Hippocampal formation (tissue), 2 donors: ENCODE measurements at places on chromosomes 1 and 21.
A peak's percentile ranks its signal among the peaks of the same experiment; 100 is the strongest.

- no peak for DNase-seq
These were observed 195.9 kb downstream of the CYYR1 start for GRCh38 chr21:26377111-26377694.

DNA sequence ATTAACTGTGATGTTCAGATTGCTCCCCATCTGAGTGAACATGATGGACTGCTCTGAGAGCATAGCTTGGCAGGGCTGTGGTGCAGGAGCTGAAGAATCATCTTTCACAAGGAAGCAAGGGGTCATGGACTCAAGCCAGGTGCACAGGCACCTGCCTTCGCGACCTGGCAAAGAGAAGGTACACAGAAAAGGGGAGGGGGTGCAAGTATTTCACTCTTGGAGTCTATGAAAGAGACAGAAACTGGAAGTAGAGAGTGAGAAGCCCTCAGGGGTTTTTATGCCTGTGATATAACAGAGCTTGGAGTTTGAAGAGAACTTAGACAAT lies 232.6 kb upstream of the PLXNA2 start:
- no peak for DNase-seq

- no peak for DNase-seq
These were observed 201.0 kb downstream of the LYPLAL1 start for GRCh38 chr1:219374636-219375035.

DNA sequence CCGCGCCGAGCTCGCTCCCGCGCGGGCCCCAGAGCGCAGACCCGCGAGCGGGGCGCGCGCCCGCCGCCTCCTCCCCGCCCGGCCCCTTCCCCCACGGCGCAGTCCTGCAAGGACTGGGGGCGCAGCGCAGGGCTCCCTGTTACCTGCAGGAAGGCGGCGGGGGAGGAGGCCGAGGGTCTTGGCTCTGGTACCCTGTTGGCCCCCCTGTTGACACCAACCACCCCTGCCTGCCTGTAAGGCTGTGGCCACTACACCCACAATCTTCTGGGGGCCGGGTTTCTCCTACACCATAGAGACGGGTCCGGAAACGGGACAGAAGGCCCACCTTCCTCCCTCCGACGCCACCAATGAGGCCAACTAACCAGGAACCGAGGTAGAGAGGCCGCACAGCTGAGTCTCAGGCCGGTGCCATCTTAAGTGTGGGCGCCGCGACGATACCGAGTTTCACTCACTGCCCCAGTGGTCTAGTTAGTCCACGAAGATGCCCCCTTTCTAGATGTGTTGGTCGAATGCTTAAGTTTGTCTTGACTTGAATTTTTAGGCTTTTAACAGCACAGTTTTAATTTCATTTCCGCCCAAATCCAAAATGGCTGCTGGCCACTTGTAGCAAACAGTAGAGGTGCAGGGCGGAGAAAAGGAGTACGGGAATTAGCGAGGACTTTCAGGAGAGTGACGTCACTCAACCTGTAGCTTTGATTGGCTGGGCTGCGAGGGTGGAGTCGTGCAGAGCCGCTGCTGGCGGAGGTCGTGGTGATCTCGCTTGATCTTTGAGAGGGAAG lies at the start of gene SCYL3:
Gene SCYL3, minus strand, starts transcription at position 252 of the 779 bp plus-strand sequence. CDS start 5,056 bp downstream, outside the sequence.
- DNase-seq = peak; percentile 93

DNA sequence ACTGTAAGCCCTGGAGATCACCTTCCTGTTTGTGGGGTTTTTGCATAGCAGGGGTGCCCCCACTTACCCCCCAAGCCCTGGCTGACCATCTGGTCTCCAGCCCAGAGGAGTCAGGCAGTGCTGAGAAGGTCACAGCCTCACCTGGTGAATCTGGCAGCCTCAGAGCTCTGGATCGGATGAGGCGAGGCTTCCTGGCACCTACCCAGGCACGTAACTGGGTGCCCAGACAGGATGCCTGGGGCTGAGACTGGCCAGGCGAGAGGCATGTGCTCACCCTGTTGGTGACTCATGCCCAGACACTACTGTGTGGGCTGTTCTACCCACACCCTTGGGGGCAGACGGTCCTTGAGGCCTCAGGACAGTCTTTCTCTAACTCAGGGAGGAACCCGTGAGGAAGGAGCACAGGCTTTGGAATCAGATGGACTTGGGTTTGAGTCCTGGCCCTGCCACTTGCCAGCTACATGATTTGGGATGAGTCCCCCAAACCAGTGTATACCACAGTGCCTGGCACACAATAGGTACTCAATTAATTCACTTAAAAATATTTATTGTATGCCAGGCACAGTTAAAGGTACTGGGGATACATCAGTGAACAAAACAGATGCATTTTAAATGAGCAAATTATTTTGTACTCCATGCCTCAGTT lies 15.1 kb upstream of the PADI3 start:
- DNase-seq = peak; percentile 24

- peak; percentile 58 for DNase-seq
These were observed at the start of gene POMGNT1 for GRCh38 chr1:46197964-46198811. Gene POMGNT1, minus strand, starts transcription at chr1:46198434. Its CDS starts 613 bp downstream, at chr1:46197821.

GRCh38 chr1:91700771-91701471 lies 185.0 kb downstream of the TGFBR3 start:
- DNase-seq = no peak

GRCh38 chr21:34621434-34622350 lies 6.8 kb upstream of the RCAN1 start:
- DNase-seq = no peak

GRCh38 chr1:204967451-204967850 lies 75.6 kb upstream of the CNTN2 start:
- no peak for DNase-seq

DNA sequence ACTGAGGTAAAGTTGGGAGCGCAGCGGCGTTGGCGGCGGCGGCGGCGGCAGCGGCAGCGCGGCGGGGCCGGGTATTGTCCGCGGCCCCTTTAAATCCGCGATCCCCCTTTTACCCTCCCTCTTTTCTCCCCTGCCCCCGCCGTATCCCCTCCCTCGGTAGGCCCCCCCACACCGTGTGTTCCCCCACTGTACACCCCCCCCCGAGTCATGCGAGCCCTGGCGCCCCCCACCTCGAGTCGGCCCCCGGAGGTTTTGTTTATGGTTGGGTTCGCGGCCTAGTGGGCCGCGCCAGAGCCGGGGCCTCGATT lies 169 bp downstream of the UBAP2L start:
- peak; percentile 63 for DNase-seq

GRCh38 chr1:156772728-156773497 lies 5.6 kb downstream of the PRCC start:
- DNase-seq = no peak

DNA sequence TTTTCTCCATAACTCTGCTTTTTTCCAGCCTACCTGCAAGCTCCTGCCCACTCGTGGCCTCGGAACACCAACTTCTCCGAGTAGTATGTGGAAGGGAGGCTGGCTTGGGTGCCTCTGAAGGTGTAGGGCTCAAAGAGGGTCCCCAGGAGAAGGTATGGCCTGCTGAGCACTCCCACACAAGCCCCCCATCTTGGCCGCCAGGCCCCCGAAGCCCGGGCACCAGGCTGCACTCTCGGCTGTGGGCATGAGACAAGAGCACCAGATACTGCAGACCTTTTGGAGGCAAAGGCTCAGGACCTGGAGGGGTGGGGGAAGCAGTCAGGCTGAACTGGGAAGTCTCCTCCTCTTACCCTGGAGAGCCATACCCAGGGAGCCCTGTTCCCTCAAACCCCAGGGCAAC lies 1.7 kb downstream of the ZNF692 start:
- no peak for DNase-seq

GRCh38 chr1:161914595-161914994 lies 109.1 kb downstream of the OLFML2B start:
- no peak for DNase-seq

DNA sequence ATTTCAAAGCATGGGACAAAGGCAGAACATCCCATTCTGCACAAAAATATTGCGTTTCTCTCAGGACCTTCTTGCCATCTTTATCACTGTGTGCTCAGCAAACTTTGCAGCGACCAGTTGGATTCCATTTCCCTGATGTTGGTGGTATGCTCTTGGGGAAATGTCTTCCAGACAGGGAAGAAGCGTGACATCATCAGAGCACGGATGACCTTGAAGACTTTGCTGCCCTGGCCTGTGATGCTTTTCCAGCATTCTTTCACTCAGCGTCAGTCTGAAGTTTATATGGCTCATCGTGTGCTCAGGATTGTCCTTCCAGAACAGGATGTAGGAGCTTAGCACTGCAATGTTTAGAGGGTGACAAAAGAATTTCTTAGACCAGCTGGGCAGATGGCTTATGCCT lies 131.4 kb upstream of the F3 start:
- DNase-seq = no peak

GRCh38 chr1:51749151-51749550 lies 129.4 kb downstream of the NRDC start:
- no peak for DNase-seq

DNA sequence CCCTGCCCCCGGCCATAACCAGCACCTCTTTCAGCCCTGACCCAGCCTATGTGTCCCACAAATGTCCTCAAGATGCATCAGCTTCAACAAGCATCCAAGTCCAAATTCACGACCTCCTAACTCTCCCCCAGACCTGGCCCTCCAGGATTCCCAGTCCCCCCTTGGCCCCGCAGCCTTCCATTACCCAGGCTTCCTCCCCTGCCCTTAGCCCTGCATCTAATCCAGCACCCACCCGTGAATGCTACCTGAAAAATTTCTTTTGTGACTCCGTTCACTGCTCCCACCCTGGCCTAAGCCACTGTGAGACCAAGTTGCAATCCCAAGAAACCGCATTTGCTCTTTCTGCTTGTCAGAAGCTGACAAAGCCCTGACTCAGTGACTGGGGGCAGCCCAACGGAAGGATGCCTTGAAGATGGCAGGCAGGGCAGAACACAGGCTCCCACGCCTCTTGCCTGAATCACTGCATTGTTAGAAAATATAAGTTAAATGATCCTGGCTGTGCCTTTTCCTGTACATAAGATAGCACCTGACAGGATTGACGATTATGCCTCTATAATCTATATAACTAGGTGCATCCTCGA lies 939 bp upstream of the MFAP2 start:
- no peak for DNase-seq

GRCh38 chr1:9882296-9882944 lies 27.6 kb downstream of the CTNNBIP1 start:
- no peak for DNase-seq

DNA sequence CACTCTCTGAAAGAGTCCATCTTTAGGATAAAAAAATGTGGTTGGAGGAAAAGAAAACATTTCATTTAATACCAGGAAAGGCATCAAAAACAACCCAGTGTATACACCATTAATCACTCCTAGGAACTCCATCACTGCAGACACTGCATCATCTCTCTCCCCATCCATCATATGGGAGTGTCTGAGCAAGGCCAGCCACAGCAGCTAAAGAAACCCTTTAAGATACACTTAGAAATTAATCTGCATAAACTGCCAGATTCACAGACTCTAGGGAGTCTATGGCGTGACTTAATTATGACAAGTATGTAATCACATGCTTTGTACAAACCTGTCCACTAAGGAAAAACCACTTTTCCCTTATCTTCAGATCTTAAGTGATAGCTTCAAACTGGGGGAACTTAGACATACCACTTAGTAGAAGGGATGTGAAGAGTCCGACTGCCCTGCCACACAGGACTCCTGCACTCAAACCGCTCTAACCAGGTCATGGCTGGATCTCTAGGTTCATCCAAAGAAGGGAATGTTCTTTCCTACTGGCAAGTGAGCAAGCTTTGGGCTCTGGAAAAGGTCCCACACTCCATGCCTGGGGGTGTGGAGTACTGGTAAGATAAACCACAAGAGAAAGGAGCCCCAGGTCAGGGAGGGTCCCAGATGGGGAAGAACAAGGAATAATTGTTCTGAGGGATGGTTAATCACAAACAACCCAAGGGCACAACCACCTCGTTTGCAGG lies 61.0 kb upstream of the C8B start:
- DNase-seq = no peak

DNA sequence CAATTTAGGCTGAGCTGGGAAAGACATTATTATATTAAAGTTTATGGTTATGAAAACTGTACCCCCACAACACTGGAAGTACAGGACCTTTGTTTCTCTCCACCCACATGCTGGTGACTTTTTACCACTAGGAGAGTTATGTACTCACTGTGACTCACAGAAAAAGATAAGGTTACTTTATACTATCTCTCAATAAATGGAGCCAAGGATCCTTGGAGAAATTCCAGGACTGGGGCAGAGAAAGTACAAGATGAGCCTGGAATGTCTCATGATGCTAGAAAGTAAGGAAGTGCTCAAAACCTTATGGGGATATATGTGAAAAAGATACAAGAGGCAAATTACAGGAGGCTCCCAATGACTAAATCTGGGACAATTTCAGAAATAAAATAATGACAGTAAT lies 63.9 kb upstream of the C1orf105 start:
- no peak for DNase-seq

- DNase-seq = no peak
These were observed 27.0 kb upstream of the C1orf159 start for GRCh38 chr1:1142844-1143243.

DNA sequence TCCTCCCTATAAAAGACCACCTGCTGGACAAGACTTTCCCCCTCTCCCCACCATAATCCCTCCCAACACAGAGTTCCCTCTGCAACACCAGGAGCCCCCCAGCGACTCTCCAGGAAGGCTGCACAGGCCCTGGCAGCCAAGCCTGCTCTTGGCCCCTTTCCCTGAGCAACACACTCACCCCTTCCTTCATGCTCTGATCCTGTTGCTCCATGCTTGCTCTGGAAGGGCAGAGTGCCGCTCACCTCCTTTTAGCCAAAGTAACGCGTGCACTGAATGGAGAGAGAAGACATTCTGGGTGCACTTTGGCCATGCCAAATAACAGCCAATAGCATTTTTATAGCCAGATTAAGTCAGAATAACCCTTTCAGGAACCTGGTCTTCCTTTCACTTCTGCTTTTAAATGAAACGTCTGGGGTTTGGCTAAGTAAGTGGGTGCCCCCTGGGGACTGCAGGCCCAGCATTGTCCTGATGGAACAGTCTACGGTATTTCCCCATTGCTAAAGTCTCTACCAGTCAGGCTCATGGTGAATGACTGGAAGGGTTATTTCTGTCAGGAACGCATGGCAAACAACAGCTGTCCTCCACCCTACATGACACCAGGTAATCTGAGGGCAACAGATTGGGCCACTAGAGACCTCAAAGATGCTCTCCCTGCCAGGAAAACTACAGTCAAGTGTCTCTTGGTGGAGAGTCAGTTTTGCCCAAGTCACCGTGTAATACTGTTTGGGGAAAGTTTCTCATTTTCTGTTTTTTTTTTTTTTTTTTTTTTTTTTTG lies at the start of gene SLC2A5:
Gene SLC2A5, minus strand, starts transcription at position 310 of the 775 bp plus-strand sequence. Its CDS starts 99 bp downstream, at position 211.
- peak; percentile 40 for DNase-seq

DNA sequence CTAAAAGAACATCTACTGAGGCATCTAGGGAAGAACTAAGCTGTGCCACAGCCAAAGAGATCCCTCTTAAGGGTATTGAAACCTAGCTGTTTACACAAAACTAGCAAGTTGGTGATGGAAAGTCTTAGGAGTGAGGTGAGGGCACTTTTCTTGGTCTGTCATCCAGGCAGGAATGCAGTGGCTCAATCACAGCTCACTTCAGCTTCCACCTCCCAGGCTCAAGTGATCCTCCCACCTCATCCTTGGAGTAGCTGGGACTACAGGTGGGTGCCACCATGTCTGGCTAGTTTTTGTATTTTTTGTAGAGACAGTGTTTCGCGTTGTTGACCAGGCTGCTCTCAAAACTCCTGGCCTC lies 2.4 kb downstream of the PLEKHO1 start:
- no peak for DNase-seq

DNA sequence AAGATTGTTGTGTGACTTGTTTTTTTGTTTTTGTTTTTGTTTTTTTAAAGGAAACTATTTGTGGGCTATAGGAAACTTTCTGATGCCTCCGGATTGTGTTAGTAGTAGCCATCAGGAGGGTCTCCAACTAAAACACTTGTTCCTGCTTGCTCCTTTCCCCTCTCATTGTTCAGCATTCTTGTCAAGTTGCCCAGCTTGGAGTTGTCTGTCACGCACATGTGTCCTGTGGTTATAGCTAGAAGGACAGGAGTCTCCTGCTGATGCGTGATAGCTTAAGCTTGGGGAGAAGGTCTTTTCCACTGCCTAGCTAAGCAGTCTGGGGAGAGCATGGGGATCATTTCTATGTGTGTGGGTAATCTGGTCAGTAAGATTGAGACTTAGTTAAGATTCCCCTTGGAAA lies 3.2 kb upstream of the LYPLA2 start:
- DNase-seq = no peak
